Right lobe of liver (tissue), 6 donors: ENCODE measurements at places on chromosomes 6 and 20. TPM values are rescaled to one million over a fixed set of nuclear protein-coding genes. Genes with fewer than 3 reads are reported as not detected.

Gene HDDC2
- 10.5 TPM for total RNA-seq

Gene TSPO2
- total RNA-seq = 0.86 TPM

Gene SLC13A3
- 7.7 TPM for total RNA-seq

Gene PAX1
- not detected for total RNA-seq

- no peaks in the 10 kb centered on the region for H3K27me3 ChIP-seq
- H3K27ac ChIP-seq = no peak overlapping the region
- no peak overlapping the region for H3K4me3 ChIP-seq
- no peaks in the 10 kb centered on the region for H3K4me1 ChIP-seq
These were observed 12.5 kb upstream of the EBF4 start for GRCh38 chr20:2680046-2680445.

DNA sequence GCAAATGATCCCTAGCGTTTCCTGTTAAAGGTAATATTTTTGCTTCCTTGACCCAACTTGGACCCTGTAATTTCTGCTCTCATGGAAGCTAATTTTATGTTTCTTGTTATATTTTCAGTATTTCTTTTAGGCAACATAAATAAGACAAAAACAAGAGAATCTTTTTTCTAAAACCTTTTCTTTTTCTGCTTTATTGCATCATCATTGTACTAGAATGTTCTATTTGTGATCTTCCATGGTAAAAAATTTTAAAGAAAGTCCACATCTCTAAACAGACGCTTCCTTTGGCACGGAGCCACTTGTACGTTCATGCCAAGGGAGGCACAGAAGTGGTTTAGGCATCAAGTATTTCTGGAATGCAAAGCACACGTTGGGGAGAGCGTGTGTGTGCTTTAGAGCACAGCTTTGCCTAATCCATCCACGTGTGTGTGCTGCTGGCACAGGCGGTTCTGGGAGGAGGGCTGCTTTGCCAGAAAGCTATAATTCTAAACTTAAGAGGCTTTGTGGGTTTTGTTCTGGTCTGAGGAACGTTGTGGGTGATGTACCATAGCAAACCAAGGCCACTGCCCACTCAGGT is 98.3 kb downstream of the SASH1 start:
- DNase-seq = peak; percentile 59
- no peaks in the 10 kb centered on the region for H3K27me3 ChIP-seq
- peak overlapping the region; percentile 40 for H3K27ac ChIP-seq
- H3K36me3 ChIP-seq = no peaks in the 10 kb centered on the region

- no peak for DNase-seq
- H3K27me3 ChIP-seq = no peaks in the 10 kb centered on the region
- H3K4me1 ChIP-seq = no peaks in the 10 kb centered on the region
These were observed 81.7 kb downstream of the FAM217A start for GRCh38 chr6:3997177-3997770.

- H3K27me3 ChIP-seq = no peaks in the 10 kb centered on the region
- H3K27ac ChIP-seq = no peak overlapping the region
- no peaks in the 10 kb centered on the region for H3K36me3 ChIP-seq
- H3K4me1 ChIP-seq = no peaks in the 10 kb centered on the region
- H3K4me3 ChIP-seq = no peak overlapping the region
These were observed 17.6 kb upstream of the ENTPD6 start for GRCh38 chr20:25177890-25178321.

GRCh38 chr20:21570285-21570992 is 56.6 kb upstream of the NKX2-2 start:
- H3K4me1 ChIP-seq = peaks cover 8% of the 10 kb centered on the region
- H3K4me3 ChIP-seq = no peak overlapping the region
- DNase-seq = no peak
- H3K27me3 ChIP-seq = no peaks in the 10 kb centered on the region
- no peak overlapping the region for H3K27ac ChIP-seq
- H3K36me3 ChIP-seq = no peaks in the 10 kb centered on the region

DNA sequence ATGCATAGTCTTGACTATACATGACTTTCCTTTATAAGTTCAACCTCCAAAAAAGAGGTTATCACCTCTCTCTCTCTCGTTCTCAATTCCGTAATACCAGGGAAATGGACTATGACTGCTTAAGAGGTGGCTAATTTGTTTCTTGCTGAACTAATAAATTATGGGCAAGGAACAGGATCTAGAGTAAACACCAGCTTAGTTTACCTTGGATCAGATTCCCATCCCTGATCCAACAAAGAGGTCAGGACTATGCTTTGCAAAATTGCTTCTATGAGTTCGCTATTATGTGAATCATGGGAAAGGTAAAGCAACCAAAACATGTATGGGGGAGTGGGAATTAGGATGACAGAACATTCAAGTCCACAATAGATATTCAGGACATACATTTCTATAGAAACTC is 630.7 kb downstream of the HACE1 start:
- H3K27me3 ChIP-seq = no peaks in the 10 kb centered on the region
- no peaks in the 10 kb centered on the region for H3K36me3 ChIP-seq
- H3K27ac ChIP-seq = no peak overlapping the region

- H3K36me3 ChIP-seq = no peaks in the 10 kb centered on the region
- no peak overlapping the region for H3K4me3 ChIP-seq
- no peak overlapping the region for H3K27ac ChIP-seq
- no peaks in the 10 kb centered on the region for H3K27me3 ChIP-seq
- no peaks in the 10 kb centered on the region for H3K4me1 ChIP-seq
- DNase-seq = no peak
These were observed 35.0 kb downstream of the TSPYL4 start for GRCh38 chr6:116218866-116219265.
